ENCODE measurements at places on chromosomes 16 and 17.

DNA sequence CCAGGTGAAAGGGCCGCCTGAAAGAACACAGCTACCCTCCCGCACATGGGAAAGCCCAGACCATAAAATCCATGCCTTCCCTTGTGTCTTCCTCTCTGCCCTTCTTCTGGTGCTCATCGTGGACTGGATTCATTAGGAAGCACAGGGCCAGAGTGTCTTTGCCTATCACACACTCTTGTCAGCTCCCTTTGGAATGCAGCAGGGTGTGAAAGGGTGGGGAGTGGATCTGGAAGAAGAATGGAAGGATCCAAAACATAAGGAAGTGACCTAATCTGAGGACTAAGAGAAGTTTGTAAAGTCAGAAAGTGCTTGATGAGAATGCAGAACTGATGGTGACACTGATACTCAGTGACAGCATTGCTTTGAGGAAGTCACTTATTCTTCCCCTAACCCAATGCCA is 1147.3 kb upstream of the GOT2 start:
- DNase-seq, result no peak

GRCh38 chr16:86430814-86431213 is 79.5 kb upstream of the FOXF1 start:
- DNase-seq, result no peak

DNA sequence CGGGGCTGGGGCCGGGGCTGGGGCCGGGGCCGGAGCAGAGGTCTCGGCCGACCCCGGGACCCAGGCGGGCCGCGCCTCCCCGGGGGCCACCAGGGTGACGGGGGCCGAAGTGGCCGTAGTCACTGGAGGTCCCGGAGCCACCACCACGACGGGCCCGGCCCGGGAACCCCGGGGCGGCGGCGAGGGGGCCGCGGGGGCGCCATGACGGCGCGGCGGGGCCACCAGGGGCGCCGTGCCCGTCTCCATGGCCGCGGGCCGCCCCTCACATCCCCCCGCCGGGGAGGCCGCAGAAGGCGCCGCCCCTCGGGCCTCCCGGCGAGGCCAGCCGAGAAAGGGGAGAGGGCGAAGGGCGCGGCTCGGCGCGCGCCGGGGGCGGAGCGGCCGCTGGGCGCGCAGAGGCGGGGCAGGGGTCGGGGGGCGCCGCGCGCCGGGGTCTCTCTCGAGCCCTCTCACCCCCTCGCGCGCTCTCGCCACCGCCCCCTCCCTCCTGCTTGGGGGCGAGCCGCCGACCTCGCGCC is 297 bp downstream of the TBC1D10B start:
- no peak for DNase-seq

- DNase-seq, result no peak
Observed at GRCh38 chr17:69773081-69773480, 301.9 kb upstream of the KCNJ16 start.

- DNase-seq, result no peak
Observed at GRCh38 chr17:59513934-59514841, 51.2 kb upstream of the DHX40 start.

DNA sequence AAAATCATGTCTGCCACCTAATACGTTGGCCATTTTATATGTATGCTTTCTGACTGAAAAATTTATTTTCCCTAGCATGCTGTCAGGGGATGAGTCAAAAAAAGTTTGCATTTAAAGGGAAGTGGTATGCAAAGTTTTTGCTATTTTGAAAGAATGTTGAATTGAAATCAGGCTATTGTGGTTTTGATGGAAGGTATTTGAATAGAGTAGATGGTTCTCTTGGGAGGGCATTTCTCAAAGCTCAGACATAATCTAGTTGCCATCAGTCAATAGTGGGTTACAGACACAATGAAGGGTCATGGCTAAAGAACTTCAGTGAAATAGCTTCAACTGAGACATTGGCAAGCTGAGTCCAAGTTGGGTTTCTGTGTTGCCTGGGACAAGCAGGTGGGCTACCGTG is 102.4 kb downstream of the MAP2K6 start:
- DNase-seq, result no peak

- DNase-seq, result no peak
Observed at GRCh38 chr16:85668676-85669424, 19.9 kb downstream of the GINS2 start.

- no peak for DNase-seq
Observed at GRCh38 chr16:13552062-13552959, 367.6 kb upstream of the ERCC4 start.

DNA sequence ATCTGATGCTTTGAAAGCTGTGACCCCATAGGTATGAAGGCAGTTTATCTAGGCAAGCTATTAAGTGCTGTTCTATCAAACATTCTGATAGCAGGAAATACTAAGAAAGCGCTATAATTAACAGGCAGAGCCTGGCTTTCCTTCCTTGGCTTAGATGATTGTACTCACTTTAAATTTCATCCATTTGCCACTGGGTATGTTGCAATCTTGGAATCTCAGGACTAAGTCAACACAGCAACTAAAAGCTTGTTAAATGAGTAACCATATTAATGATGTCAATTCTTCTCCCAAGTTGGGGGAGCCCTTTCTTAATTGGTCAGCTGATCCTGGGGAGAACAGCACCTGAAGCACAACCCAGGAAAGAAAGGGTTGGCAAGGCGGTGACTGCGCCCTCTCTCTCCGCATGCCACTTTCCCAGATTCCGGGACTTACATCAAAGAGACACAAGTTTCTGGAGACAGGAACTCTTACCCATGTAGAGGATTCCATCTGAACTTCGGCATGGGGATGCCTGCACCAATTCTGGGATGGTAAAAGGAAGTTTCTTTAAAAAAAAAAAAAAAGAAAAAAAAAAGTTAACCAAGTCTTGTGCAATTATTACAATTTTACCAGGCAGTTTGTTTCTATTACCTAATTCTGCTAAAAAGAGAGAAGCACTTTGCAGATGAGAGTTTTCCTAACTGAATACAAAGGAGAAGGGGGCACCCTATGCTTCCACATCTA is 54.4 kb upstream of the ICAM2 start:
- no peak for DNase-seq

- peak; percentile 82 for DNase-seq
Observed at GRCh38 chr16:48613061-48613957, 3.3 kb upstream of the N4BP1 start.

DNA sequence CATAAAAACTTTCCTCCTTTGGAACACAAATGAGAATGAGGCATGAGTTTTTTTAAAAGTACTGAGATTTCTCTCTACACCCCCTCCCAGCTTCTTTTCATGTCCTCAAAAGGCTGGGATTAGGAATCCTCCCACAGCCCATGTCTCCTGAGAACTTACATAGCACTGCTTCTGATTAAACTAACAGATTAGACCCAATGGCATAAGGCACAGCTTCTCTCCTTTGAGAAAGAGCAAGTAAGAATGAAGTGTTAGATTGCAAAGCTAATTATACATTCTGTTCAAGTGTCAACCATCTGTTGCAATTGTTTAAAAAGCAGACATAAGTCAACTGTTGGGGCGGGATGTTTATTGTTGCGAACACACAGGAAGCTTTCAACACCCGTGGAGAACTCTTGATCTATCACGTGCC is 715.1 kb downstream of the CDH11 start:
- no peak for DNase-seq

- DNase-seq, result no peak
Observed at GRCh38 chr16:48914070-48914469, 304.1 kb upstream of the N4BP1 start.

DNA sequence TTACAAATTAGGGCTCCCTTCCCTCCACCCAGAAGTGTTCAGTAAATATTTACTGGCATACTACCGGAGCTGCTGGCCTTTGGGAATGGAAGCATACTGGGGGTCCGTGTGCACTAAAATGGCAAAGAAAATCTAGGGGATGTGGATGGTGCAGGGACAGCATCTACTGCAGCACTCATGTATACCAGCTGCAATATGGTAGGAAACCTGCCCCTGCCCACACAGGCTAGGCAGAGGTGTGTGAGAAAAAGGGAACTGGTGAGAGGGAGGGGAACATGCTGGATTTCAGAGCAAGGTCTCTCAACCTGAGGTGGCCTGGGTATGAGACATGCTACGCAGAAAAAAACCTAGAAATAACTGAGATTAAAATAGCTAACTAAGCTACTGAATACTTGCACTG is 145.4 kb downstream of the CDH13 start:
- no peak for DNase-seq

- DNase-seq, result peak; percentile 61
Observed at GRCh38 chr17:38982858-38983746, 15.9 kb upstream of the FBXO47 start.

DNA sequence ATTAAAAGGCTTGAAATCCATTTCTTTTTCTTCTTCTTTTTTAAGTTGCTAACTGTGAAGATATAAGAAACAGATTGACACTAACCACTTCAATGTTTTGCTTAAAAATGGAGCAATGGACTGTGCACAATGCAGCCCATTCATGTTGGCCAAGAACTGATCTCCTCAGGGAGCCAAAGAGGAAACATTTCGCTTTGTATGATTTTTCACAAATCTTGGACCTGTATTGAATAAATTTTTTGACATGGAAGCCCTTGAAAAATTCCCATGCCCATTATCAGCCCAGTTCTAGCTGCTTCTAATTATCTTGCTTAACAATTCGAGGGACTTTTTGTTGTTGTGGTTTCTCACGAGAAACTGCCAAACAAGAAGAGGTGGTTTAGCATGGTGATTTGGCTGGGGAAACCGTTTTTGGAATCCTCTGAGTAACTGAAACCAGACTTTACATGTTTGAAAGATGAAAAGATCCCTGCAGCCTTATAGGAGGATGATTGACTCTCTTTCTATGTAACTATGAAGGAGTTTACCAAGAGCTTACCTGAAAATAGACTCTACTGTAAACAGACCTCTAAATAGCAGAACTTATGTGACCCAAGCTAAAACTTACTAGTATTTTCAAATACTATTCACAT is 1389.4 kb upstream of the GOT2 start:
- DNase-seq, result no peak

DNA sequence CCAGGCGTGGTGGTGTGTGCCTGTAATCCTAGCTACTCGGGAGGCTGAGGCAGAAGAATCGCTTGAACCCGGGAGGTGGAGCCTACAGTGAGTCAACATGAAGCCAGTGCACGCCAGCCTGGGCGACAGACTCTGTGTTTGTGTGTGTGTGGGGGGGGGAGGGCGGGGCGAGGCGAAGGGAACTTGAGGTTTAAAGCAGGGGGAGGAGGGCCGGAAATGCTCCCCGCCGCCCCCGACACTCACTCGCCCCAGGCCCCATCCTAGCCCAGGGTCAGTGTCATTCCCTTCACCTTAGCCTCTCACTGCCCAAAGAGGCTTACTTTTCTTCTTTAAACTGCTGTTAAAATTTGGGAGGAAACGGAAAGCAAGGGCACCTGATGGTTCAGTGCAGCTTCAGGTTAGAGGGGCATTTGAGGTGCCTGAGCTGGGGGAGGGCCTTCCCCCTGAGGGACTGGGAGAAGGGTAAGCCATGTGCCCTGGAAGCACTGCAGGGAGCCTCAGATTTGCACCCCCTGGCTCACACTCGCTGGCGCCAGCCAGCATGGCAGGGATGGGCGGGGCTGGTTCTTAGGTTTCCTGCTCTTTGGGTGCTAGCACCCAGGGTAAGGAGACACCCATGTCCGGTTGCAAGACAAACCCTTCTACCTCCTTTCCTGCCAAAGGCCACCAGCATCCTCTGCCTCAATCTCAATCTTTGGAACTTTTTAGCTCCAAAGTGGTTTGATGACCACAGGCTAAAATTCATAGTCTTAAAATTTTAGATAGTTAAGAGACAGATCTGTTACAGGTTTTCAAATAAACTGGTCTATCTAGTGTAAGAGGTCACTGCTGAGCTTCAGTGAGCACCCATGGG is 2.2 kb upstream of the LIMD2 start:
- peak; percentile 89 for DNase-seq

DNA sequence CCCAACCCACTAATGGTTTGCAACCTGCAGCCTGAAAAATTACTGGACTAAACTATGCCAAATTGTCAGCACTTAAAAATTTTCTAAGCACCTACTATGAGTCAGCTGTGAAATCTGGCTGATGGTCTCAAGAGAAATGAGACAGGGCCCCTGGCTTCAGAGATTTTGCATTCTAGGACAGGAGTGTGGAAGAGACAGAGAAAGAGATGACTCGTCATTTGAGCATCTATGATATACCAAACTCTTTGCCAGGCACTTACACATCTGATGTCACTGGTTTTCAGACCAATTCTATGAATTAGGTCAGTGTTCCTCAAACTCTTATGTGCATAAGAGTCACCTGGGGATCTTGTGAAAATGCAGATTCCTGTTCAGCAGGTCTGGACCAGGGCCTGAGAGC is 44.4 kb downstream of the CLEC19A start:
- no peak for DNase-seq

DNA sequence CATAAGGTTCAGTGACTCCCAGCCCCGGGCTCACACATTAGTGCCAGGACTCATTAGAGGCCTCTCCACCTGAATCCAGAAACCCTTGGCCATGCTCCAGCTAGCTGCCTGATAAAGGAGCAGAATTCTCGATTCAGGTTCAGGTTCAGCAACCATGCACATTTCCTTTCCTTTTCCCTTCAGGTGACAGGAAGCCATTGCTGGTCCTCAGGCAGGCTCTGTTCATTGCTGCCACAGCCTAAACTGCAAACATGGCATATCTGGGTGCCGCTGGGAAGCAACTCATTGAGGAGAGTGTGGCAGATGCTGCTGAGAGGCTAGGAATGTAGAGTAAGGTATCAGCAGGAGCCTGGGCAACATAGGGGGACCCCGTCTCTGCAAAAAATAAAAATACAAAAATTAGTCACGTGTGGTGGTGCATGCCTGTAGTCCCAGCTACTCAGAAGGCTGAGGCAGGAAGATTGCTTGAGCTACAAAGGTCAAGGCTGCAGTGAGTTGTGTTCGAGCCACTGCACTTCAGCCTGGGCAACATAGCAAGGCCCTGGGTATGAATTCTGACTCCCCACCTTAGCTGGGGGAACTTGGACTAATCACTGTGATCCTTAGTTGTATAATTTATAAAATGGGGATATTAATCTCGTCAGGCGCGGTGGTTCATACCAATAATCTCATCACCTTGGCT is 28.7 kb downstream of the ARL4D start:
- no peak for DNase-seq

DNA sequence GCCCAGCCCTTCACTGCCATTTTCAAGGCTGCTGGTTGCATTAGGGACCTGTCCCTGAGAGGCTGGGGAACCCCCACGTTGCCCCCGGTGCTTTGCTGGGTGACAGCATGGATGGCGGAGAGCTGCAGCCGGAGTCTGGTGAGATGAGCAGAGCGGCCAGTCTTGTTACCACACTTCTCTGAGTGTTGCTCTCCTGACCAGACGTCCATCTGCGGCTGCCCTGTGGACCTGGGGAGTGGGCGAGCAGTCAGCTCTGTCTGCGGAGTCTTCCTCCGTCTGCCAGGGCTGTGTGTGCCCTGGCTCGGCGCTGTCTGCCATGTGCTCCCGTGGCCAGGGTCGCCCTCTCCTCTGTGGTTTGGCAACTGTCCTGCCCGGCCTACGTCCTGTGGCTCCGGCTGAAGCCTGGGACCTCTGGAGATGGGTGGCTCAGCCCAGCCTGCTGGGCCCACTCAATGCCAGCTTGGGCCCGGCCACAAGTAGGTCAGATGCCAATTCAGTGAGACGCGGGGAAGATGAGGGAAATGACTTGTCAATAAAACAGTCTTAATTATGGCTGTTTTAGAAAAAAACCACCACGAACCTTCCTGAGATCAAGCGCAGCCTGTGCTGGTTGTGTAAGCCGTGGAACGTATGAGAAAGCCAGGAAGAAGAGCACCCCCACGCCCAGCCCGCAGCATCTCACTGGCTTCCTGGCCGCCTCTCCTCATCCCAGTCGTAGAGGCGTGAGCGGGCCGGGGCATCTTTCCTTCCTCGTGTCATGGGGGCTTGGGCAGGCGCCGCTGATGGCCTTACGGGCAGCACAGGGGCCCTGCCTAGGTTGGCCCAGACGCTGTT is 7.9 kb downstream of the KCTD5 start:
- no peak for DNase-seq

- no peak for DNase-seq
Observed at GRCh38 chr17:69333561-69333960, 6.6 kb upstream of the ABCA5 start.

All from CD8-positive, alpha-beta memory T cell (primary cell).